ENCODE measurements at places on chromosomes 7 and 10. TPM values are rescaled to one million over a fixed set of nuclear protein-coding genes. Genes with fewer than 3 reads are reported as not detected.

- H3K27me3 ChIP-seq, result no peaks in the 10 kb centered on the region
- H3K27ac ChIP-seq, result peak overlapping the region; percentile 79
- peak; percentile 95 for DNase-seq
- H3K36me3 ChIP-seq, result no peaks in the 10 kb centered on the region
These were observed 1.6 kb upstream of the PPA1 start for GRCh38 chr10:70234668-70235447.

GRCh38 chr10:50607356-50607925, 16.3 kb downstream of the SGMS1 start:
- no peak overlapping the region for H3K4me3 ChIP-seq
- no peaks in the 10 kb centered on the region for H3K27me3 ChIP-seq
- H3K27ac ChIP-seq, result no peak overlapping the region
- peaks cover 41% of the 10 kb centered on the region for H3K4me1 ChIP-seq

- H3K4me3 ChIP-seq, result no peak overlapping the region
- DNase-seq, result no peak
- no peak overlapping the region for H3K27ac ChIP-seq
- no peaks in the 10 kb centered on the region for H3K4me1 ChIP-seq
- no peaks in the 10 kb centered on the region for H3K27me3 ChIP-seq
- no peaks in the 10 kb centered on the region for H3K36me3 ChIP-seq
These were observed 1.7 kb upstream of the DYNC2I1 start for GRCh38 chr7:158854681-158855081.

Gene ADRB1
- not detected for total RNA-seq

Gene ENTPD1
- total RNA-seq, result not detected

Gene PROSER2
- total RNA-seq, result 1.4 TPM

All from GM23248 (cell line).